GM12878 (cell line): ENCODE measurements at places on chromosomes 1 and 21. TPM values are rescaled to one million over a fixed set of nuclear protein-coding genes. Genes with fewer than 3 reads are reported as not detected.
A peak's percentile ranks its signal among the peaks of the same experiment; 100 is the strongest.

DNA sequence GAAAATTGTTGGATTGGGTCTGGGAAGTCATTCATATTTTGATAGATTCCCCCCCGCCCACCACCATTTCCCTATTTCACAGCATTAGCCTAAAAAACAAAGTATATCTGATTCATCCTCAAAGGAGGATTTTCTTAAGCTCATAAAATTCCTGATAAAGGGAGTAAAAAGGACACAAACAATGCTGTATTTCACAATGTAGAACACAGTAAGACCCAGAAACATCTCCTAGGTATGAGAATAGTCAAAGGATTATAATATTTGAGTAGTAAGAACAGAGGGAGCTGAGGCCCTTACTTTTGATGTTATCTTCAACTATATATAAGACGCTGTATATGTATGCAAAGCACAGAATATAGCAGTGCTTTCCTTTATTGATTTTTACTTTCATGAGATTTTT is 225.3 kb downstream of the TGFB2 start:
- DNase-seq = no peak

DNA sequence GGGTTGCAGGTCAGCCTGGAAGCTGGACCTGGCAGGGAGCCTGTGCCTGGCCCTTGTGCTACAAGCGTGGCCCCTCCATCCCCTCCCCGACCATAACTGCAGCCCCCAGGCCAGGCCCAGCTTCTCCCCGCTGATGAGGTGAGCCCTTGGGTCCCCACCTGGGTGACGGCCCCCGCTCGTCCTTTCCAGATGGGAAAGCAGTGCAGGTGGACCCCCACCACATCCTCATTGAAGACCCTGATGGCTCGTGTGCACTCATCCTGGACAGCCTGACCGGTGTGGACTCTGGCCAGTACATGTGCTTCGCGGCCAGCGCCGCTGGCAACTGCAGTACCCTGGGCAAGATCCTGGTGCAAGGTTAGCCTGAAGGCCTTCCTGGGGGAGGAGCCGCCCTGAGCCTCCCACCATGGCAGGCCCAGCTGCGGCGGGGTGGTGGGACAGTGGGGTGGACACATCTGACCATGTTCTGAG is 56.9 kb downstream of the TRIM11 start:
- DNase-seq = no peak

DNA sequence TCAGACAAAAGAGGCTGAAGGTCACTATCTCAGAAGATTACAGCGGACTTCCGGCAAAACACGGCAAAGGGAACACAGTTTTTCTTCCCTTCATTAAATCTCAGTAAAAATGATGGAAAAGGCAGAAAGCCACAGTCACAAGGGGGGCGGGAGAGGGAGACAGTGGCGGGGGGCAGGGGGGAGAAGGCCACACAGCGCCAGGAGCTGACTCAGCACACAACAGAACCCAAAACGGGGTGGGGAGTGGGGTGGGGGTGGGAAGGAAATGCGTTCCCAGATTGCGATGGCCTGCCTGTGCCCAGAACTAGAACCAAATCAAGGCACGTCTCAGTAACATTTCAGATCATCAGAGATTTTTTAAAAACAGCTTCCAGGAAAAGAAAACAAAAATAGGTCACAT is 13.4 kb downstream of the CFAP74 start:
- DNase-seq = no peak

GRCh38 chr1:47572731-47573430 is 135.0 kb downstream of the FOXD2 start:
- no peak for DNase-seq

RAP1GAP gene
- total RNA-seq = 0.05 and 0.21 TPM in 2 replicates

- peak; percentile 70 for DNase-seq
These were observed 8.5 kb downstream of the SSR2 start for GRCh38 chr1:156012051-156012817.

DNA sequence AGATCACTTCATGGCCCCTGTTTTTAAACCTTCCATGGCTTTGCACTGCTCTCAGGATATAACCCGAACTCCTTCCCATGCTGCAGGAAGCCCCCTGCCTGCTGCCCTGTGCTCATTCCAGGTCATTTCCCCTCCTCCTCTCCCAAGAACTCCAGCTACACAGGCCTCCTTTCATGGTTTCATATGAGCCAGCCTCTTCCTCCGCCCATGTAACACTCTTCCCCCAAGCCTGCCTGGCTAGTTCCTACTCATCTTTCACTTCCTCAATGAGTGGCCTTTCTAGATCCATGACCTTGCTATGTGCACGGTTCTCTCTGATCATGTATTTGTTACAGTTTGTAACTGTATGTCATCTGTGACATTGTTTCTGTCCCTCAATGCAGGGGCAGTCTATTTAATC is 3.1 kb upstream of the NCF2 start:
- peak; percentile 68 for DNase-seq

SDC3 gene
- total RNA-seq = 0.24 and 0.36 TPM in 2 replicates

DNA sequence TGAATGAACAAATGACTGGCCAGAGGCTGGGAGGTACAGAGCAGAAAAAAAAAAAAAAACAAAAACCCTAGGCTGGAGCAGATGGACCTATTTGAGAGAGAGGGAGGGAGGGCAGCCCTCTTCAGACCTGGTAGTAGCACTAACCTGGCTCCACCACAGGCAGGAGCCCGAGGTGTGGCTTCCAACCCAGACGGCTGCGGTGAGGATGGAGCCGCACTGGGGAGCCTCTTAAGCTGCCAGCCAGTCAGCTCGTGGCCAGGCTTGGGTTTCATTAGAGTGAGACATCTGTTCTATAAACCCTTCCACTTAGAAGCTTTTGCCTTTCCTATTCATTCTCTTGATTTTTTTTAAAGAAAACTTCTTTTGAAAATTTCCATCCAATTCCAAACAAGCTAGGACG is 16.8 kb downstream of the LGR6 start:
- no peak for DNase-seq

- no peak for DNase-seq
These were observed 79.1 kb downstream of the GABPA start for GRCh38 chr21:25813917-25814316.

MROH7 gene
- not detected in 2 replicates for total RNA-seq

GRCh38 chr1:70840260-70840953 is 207.2 kb downstream of the PTGER3 start:
- no peak for DNase-seq

GRCh38 chr1:98410082-98410481 is 251.4 kb upstream of the SNX7 start:
- no peak for DNase-seq

DNA sequence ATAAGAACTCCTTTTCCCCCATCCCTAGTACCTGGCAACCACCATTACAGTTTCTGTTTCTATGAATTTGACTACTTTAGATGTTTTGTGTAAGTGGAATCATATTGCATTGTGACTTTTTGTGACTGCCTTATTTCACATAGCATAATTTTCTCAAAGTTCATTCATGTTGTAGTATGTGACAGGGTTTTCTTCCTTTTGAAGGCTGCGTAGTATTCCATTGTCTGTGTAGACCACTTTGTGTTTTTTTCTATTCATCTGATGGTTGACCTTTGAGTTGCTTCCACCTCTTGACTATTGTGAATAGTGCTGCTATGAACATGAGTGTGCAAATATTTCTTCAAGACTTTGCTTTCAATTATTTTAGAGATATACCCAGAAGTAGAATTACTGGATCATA is 225.8 kb upstream of the L1TD1 start:
- DNase-seq = no peak

CLDN17 gene
- total RNA-seq = not detected in 2 replicates

GRCh38 chr1:109959974-109960744 is 24.4 kb upstream of the AHCYL1 start:
- no peak for DNase-seq

GRCh38 chr1:8423692-8424538 is 106.0 kb downstream of the SLC45A1 start:
- no peak for DNase-seq
